ENCODE measurements at places on chromosomes 11 and 22.

DNA sequence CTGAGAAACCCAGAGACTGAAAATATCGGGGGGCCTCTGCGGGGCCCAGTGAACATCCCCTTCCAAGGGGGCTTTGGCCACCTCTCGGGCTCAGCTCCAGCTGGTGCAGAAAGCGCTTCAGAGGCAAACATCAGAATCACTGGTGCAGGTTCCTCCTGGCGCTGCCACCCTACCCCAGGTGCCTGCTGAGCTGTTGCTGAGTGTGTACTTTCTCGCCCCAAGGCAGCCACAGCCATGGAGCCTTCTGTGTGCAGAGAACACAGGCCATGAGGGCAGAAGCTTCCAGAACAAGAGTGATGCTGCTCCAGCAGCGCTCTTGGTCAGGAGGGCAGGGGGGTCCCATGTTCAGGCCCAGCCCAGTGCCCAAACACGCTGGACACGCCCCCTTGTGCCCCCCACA is 6.3 kb downstream of the DRD4 start:
- DNase-seq: no peak

DNA sequence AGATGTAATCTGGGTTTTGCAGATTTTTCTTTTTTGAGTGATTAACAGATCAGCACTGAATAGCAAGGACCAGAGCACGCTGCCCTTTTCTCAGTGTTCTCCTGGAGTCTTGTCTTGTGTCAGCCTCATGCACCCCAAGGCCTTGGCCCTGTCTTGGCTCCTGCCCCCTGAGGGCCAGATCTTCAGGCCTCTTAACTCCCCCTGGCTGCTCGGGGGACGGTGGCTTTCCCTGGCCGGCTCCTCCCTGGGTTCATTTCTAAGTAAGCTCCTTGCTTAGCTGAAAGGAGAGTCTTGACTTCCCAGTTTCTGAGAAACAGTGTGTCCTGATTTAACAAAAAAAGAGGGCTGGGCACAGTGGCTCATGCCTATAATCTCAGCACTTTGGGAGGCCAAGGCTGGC is 1139.3 kb downstream of the BRD1 start:
- DNase-seq: no peak

GRCh38 chr11:57288771-57289579 is 35.8 kb downstream of the TNKS1BP1 start:
- no peak for DNase-seq

DNA sequence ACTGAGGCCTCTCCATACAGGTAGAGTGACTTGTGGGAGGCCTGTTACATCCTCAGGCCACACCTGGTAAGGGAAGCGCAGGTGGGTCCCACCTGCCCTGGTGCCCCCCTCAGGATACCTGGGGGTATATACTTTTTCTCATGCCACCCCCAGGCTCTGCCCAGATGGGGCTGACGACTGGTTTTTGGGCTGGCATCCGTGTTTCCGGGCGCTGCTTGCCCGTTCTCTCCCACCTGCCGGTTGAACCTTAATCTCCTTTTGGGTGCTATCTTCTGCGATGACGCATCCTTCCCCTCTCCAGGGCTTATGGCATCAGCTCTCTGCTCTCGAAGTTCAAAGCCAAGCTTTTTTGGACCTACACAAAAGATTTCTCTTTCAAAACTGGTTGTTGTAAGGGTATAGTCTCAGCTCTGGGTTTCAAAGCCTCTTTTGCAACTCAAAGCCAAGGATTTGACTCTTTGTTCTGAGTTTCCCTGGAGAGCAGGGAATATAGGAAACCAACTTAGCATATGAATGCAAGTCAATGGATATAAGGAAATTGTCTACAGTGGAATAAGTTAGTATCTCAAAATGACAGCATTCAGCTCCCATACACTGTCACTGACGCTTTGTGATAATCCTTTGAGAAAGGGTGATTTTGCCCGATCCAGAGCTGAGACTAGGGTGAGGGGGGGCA is 8.6 kb upstream of the LRRC10B start:
- DNase-seq: no peak

- no peak for DNase-seq
Observed at GRCh38 chr11:102239911-102240310, 77.4 kb upstream of the BIRC3 start.

GRCh38 chr11:86218125-86219084 is 26.1 kb upstream of the EED start:
- DNase-seq: peak; percentile 75

GRCh38 chr22:47574556-47574955 is 812.1 kb downstream of the TBC1D22A start:
- DNase-seq: no peak

DNA sequence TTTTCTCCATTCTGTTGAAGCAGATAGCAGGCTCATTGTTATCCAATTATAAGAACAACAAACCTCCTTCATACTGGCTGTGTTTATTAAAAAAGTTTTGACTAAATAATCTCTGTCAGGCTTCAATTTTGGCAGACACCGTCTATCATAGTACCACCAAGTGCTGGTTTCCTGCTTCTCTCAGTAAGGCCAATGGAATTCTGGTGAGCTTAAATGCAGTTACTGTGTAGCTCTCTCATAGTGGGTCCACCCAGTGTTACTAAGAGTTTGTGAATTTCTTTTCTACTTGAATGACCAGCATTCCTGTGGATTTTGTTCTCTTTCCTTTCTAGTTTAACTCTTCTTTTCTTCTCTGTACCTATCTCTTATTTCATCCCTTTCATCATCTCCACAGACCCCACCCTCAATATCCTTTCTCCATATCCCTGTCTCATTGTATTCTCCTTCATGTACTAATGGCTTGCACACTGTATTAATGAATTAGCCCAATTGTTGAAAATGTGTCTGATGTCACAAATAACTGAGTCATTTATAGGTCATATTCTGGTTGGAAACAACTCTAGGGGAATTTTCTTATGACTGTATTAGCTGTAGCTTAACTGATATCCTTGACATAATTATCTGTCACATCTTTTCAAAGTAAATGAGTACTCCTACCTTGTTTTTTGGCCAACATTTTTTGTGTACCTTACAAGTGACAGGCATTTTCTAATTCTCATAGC is 372.1 kb downstream of the FAT3 start:
- no peak for DNase-seq

GRCh38 chr11:126772267-126772666 is 228.3 kb downstream of the KIRREL3 start:
- DNase-seq: no peak

- no peak for DNase-seq
Observed at GRCh38 chr11:58625826-58626460, 3.5 kb downstream of the CNTF start.

GRCh38 chr11:72856065-72856464 is 41.9 kb downstream of the ATG16L2 start:
- no peak for DNase-seq

GRCh38 chr22:36022162-36022561 is 6.5 kb downstream of the RBFOX2 start:
- no peak for DNase-seq

- DNase-seq: no peak
Observed at GRCh38 chr11:8905528-8906165, 5.3 kb upstream of the AKIP1 start.

GRCh38 chr11:36405585-36406367 is 104.3 kb downstream of the TRAF6 start:
- DNase-seq: no peak

GRCh38 chr22:37033605-37034430 is 14.3 kb downstream of the MPST start:
- no peak for DNase-seq

DNA sequence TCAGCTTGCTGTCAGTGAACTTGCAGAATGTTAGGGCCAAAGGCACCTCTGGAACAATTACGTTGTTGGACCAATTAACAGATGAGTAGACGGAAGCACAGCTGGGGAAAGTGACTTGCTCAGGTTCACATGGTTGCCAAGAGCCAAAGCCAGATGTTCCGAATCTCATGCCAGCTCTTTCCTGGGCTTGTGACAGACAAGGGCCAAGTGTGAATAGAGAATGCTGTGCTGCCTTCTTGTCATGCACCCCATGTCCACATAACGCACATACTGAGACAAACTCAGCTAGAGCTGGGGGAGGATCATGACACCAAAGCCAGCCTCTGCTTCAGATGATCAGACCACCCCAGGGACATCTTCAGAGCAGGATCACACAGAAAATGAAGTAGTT is 616.3 kb downstream of the INSC start:
- DNase-seq: no peak

GRCh38 chr11:105132716-105133511 is 6.7 kb downstream of the CARD18 start:
- no peak for DNase-seq

GRCh38 chr11:57978686-57979531 is 44.8 kb upstream of the OR9Q1 start:
- no peak for DNase-seq

GRCh38 chr11:1081601-1082311 is 7.1 kb downstream of the MUC2 start:
- no peak for DNase-seq

DNA sequence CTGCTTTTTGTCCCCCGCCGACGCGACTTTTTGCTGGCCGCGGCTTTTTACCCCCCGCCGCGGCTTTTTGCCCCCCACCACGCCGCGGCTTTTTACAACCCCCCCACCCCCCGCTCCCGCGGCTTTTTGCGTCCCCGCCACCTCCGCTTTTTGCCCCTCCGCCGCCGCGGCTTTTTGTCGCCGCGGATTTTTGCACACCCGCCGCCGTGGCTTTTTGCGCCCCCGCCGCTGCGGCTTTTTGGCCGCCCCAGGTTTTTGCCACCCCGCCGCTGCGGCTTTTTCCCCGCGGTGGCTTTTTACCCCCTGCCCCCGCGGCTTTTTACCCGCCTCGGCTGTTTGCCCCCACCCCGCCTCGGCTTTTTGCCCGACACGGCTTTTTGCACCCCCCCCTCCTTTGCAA is 205.5 kb downstream of the CCT8L2 start:
- DNase-seq: no peak

DNA sequence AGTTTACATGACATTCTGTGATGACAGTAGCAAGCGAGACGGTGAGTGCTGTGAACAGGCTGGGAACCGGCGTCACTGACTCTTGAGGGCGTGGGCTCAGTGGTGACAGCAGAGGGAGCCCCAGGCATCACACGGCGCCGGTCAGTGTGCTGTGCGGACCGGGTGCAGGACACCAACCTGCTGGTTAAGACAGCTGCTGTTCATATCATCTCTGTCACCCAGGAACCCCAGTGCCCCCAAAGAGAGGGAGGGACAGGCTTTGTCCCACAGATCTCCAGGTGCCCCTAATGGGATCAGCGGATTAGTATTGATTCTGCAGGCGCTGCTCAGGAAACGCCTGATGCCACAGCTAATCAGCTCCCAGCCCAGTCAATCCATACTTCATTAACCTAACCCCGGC is 18.4 kb downstream of the B3GAT1 start:
- no peak for DNase-seq

GRCh38 chr11:110085255-110085838 is 7.8 kb upstream of the ZC3H12C start:
- DNase-seq: no peak

GRCh38 chr11:75482931-75483469 is 42.7 kb downstream of the GDPD5 start:
- DNase-seq: no peak

GRCh38 chr22:23608583-23608982 is 23.5 kb downstream of the DRICH1 start:
- no peak for DNase-seq

DNA sequence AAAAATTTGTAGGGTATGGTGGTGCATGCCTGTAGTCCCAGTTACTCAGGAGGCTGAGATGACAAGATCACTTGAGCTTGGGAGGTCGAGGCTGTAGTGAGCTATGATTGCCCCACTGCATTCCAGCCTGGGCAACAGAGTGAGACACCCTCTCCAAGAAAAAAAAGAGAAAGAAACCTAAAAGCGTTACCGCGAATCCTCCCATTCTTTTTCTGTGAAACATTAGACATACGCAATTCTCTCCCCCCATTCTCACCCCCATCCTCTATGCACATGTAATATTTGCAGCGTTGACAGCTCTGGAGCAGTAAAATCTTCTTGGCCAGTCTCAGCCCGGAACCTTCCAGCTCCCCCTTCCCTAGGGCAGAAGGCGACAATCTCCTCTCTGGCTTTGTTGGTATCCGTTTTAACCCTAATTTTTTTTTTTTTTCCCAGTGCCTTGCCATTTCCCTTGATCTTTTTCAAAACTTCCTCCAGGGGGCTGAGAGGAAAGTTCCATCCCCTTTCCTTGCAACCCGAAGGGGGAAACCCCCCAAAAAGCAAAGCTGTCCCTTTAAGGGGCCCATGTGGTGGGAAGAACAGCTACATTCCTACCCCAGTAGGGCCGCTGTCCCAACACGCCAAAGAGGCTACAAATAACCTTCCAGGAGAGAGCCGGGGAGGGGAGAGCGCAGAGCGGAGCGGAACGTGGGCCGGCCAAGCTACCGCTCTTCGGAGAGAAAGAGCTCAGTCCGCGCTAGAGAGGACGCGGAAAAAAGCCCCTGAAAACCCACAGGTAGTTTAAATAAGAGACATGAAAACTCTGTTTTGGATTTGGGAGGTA is 1.9 kb downstream of the LRP4 start:
- peak; percentile 31 for DNase-seq

- no peak for DNase-seq
Observed at GRCh38 chr11:16769386-16769785, 30.9 kb downstream of the C11orf58 start.

DNA sequence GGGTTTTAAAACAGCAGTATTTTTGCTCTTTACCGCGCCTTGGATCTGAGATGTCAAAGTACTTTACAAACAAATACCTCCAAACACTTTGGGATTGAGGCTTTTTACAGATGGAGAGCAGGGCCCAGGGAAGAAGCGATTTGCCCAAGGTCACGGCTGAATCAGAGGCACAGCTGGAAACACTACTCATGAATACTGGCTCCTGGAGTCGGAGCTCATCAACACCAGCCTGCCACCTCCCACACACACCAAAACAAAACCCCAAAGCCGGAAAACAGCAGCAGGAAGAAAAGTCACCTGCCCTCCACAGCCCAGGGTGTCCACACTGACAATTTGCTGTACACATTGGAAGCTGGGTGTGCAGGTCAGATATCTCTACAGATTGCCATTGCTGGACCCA is 339.4 kb downstream of the CADM1 start:
- no peak for DNase-seq

- no peak for DNase-seq
Observed at GRCh38 chr22:49068861-49069500, 758.7 kb downstream of the BRD1 start.

GRCh38 chr11:110432713-110433392 is 3.1 kb downstream of the FDX1 start:
- no peak for DNase-seq

DNA sequence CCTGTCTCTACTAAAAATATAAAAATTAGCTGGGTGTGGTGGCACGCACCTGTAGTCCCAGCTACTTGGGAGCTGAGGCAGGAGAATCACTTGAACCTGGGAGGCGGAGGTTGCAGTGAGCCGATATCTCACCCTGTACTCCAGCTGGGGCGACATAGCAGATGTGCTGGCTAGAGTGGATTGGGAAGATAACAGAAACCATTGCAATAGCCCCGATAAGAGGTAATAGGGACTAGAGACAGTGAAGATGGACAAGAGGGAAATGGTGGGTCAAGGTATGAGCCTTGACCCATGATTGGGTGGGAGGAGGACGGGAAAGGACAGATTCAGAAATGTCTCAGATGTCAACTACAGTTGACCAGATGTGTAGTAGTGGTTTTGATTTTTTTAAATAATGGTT is 6.1 kb downstream of the SWAP70 start:
- no peak for DNase-seq

Measured in activated T-cell treated with anti-CD3 and anti-CD28 coated beads, Interleukin-2, amount 50 U/mL, for 72 hours (primary cell).